Fibroblast of the conjunctiva (primary cell): ENCODE measurements at places on chromosomes 2 and 18.
A peak's percentile ranks its signal among the peaks of the same experiment; 100 is the strongest.

DNA sequence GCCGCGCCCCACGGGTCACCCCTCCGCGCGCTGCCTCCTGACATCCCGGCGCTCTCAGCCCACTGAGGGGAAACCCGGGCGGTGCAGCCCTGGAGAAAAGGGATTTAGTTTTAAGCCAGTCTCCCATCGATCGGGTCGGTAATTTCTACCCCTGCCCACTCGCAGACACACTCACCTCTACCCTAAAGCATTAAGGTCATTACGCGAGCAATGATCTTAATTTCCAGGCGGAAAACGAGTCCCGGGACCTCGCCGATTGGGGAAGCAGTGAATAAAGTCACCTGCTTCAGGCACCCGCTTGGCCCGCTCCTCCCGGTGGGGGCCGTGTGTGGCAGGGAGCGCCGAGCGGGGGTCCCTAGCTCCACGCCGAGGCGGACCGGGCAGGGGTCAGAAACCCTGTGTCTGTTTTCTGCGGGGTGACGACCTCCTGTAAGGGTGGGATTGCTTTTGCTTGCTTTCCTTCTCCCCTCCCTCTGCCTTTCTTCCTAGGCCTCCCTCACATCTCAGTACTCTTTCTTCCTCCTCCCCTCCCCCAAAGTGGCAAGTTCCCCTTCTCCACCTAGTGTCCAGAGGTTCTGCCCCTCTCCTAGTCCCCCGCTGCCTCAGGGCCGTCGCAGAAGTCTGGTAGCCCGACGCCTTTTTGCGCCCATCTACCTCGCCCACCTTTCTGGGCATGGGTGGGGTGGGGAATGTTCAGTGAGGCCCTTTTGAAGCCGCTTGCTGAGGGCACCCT, 142.6 kb downstream of the MEIS1 start:
- DNase-seq: no peak

DNA sequence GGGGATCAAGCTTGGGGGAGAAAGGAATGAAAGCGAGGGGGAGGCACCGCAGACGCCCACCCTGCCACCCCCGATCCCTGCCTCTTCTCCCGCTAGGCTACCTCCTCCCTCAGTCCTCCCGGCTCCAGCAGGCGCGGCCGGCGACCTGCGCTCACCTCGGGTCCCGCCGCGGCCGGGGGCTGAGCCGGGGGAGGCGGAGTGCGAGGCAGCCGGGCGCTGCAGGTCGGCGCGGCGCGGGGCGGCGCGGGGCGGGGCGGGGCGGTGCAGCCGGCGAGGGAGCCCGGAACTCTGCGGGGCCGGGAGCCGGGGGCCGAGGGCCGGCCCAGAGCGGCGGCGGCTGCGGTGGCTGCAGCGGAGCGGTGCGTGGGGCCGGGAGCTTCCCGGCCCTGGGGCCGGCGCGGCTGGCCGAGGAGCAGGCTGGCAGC, 477 bp downstream of the ACVR1 start:
- no peak for DNase-seq

DNA sequence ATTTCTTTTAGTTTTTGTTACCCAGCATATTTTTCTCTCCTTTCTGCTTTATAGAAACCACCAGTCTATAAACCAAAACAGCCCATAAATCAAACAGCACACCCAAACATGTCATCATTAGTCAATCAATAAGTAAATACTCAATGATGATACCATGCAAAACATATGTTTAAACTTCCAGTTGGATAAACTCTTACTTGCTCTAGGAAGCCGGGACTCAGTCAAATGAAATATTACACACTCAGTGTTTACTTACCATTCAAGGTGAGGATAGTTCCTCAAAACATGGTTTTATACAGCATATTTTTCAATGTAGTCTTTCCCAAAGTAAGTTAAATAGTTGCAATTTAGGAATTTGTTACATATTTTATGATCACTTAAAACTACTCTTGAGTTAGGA, 343.6 kb upstream of the NXPH2 start:
- DNase-seq: no peak

GRCh38 chr2:83595121-83595690, 863.9 kb downstream of the SUCLG1 start:
- DNase-seq: peak; percentile 0

DNA sequence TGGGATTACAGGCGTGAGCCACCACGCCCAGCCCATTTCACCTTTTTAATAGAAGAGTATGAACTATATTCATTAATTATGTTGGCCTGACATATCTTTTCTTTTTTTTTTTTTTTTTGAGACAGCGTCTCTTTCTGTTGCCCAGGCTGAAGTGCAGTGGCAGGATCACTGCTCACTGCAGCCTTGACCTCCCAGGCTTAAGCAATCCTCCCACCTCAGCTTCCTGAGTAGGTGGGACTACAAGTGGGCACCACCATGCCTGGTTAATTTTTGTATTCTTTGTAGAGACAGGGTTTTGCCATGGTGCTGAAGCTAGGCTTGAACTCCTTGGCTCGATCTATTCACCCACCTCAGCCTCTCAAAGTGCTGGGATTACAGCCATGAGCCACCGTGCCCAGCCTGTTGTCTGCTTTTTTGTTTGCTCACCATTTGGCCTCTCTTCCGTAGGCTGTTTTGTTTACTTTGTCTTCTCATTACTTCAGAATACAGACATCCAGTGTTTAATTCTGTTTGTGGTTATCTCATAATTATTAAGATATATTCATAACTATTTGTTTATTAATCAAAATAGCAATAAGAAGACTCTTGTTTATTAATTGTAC, 16.3 kb upstream of the CDH2 start:
- DNase-seq: no peak

DNA sequence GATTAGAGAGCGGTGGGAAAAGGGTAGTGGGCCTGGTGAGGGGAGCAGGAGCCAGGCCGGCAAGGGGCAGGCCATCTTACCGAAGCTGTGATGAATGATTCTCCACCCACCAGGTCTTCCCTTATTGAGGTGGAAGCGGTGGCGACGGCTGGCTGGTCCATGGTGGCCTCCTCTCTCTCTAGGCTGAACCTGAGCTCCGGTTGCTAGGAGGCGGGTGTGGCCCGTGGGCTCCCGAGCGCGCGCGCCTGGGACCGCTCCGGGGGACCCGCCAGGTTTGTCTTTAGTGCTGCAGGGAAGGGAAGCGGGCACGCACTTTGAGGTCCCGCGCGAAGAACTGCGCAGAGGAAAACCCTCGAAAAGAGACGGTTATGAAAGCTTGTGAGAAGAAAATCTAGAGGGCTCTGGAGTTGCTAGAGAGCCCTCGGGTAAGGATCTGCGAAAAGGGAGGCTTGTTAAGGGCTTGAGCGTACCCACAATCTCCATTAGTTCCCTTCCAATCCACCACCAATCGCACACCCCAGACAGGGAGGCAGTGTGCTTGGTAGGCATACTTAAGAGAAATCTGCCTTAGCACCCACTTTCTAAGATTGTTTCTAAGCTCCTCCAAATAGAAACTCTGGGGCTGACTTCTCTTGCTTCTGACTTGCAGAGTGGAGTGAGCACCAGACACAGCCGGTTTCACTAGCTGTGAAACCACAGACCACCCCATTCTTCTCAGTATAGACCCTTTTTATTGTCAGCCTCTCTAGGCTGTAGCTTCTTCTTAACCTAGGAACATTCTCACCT, at the start of gene STPG4:
Gene STPG4, minus strand, starts transcription at position 218 of the 786 bp plus-strand sequence. Its CDS starts 57 bp downstream, at position 161.
- no peak for DNase-seq

DNA sequence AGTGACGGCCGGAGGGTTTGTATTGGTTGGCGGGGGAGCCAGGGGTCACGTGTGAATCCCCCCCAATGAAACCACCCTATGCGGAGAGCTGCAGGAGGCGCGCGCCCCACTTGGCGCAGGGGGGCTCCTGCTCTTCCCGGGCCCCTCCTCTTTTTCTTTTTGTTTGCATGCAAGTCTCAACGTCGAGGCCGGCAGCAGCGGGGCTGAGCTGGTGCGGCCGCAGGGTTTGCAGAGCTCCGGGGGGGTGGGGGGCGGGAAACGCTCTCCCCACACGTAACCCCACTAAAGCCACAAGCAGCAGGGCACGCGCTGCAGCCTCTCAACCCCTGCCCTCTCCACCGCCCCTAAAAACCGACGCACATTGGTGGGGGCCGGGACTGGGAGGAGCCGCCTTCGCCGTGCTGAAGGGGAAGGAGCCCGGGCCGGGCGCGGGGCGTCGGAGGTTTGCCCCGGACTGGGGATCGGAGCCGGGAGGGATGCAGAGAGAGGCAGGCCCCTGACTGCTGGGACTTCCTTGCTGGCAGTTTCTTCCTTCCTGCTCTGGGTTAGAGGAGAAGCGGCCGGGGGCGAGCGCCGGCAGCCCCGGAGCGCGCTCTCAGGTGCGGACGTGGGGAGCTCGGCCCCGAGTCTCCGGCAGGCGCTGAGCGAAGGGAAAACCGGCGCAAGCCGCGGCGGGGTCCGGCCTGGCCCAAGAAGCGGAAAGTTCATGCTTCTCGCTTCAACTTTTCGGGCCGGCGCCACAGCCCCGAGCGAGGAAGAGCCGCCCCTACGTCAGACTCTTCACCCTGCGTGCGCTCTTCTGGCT, 864 bp downstream of the LBH start:
- DNase-seq: no peak

GRCh38 chr18:62282188-62282629, 42.9 kb upstream of the TNFRSF11A start:
- DNase-seq: peak; percentile 56

DNA sequence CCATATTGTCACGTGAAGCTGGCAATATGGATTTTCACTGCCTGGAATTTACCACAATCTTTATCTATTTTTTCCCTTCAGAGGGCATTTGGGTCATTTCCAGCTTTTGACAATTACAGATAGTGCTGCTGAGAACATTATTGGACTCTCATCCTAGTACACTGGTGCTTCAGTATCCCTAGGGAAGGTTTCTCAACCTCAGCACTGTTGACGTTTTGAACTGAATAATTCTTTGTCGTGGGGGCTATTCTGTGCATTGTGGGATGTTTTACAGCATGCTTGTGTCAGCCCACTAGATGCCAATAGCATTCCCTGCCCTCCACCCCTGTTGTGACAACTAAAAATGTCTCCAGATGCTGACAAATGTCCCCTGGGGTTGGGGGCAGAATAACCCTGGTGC, 185.7 kb downstream of the TPGS2 start:
- DNase-seq: no peak

GRCh38 chr2:36777788-36778187, 81.3 kb downstream of the VIT start:
- DNase-seq: no peak

DNA sequence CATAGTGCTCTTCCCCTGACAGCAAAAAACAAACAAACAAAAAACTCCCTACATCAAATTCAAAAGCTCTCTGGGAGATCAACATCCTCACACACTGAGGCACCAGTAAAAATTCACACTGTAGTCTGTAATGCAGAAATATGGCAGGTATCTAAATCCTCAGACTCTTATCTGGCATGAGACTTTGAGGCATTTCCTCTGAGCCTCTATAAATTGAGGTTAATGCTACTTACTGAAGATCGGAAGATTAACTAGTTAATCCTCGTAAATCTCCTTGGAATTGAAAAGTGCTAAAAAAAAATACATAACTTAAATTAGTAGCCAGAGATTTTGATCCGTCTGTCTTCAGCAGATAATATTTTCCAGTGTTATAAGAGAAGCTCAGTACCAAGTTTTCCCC, 65.0 kb downstream of the AP1S3 start:
- DNase-seq: no peak

- no peak for DNase-seq
These were observed 41.6 kb downstream of the ANKRD44 start for GRCh38 chr2:197268786-197269584.

DNA sequence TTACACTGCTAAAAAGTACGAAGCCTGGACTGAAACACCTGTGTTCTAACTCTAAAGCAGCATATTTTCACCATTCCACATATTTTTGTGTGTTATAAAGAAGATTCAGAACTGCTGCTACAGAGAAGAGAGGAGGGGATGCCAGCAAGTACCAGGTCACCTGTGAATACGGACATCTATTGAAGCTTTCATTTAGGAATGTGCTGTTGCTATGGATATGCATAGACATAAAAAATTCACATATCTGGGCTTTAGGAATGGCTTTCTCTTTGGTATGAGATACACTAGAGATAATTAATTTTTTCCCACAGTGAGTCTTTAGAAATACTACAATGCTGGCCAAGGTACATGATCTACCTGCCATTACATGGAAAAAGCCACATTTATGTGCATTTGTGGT, 238.5 kb downstream of the WDR7 start:
- no peak for DNase-seq

DNA sequence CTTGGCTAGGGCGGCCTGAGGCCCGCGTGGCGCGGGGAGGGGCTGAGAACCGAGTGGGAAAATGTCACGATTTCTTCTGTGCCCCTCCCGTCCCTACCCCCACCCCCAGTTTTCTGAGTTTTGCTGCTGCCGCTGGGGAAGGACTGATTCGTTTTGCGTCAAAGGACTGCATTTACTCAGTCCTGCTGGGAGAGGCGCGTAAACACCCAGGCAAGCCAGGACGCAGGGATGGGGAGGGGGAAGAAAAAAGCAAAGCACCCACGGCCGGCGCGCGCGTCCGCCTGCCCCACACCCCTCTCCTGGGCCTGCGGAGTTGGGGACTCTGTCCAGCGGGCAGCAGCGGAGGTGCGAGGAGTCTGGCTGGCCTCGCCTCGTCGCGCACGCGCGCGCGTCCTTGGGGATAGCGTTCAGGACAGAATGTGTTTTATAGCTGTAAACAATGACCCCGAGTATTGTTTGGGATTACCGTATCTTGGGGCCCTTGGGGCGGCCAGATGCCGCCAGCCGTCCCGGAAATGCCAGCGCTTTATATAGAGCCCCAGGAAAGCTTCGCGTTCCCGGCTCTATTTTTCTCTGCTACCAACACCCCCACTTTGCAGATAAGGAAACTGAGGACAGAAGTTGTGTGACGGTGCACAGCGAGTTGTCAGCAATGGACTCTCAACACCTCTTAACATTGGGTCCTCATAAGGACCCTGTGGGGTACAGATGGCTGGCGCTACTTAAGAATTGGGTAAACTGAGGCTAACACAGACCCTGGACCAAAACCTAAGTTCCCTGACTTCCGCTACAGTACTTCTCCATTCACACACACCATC, 1.7 kb upstream of the FOSL2 start:
- peak; percentile 72 for DNase-seq

GRCh38 chr2:20267529-20267928, 42.6 kb upstream of the SDC1 start:
- DNase-seq: no peak

- peak; percentile 59 for DNase-seq
These were observed 128.6 kb downstream of the ZNF532 start for GRCh38 chr18:58993260-58993659.

DNA sequence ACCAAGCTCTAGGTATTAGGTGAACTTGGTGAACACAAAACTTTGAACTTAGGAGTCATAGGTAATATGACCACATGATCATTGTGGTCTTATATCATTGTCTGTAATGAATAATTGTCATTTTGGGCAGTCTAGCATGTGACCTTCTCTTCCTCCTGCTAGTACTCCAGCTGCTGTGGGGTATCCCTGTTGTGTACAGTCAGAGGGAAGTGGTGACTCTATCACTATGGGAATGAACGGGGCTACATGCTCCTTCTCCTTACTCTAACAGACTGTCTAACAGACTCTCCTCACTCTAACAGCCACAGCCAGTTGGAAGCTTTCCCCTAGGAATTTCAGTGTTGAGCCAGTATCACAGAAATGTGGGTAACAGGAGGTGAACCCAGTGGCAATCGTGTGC, 68.2 kb upstream of the NEDD4L start:
- DNase-seq: no peak
